ENCODE measurements at places on chromosomes 2 and 18.

DNA sequence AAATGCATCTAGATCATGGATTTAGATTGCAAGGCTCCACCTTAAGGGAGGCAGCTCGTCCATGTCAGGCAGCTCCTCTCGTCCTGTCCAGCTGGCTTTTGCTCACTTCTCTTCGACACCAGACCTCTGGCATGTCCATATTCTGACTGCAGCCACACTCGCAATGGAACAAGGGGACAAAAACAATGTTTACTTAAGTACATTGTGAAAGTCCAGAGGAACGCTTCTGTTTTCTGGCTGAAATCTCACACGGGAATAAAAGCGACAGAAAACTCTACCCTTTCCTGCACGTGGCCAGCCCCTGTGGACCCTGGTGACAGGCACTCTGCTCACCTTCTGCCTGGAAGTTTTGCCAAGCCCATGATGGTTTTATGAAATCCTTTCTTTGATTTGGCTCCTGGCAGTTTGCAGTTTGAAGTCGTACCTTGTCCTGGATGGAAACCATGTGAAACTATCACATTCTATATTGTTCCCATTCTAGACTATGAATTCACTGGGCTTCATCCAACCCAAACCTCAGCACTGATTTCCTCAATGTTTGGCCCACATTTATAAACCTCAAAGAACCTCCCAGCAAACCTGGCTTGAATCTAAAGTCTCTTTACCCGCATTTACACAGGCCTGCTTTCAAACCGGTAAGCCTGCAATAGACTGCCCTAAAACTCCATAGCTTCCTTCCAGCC lies 134.3 kb upstream of the PIEZO2 start:
- no peak for DNase-seq

GRCh38 chr2:62928015-62928414 lies 122.6 kb upstream of the OTX1 start:
- DNase-seq, result no peak

DNA sequence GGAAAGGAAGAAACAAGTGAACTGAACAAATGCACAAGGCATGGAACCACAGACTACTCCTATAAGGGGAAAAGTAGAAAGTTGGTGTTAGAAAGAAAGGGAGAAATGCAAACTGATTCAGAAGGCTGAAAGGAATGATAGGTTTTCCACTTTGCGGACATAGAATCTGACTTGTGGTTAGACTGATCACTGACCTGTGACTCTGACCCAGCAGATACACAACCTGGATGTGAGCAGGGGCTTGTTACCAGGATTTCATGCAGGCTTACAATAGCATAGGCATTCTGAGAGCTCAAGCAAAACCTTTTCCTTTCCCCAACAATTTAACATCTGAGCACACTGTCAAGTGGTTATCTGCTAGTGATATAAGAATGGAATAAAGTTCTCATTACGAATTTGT lies 237.0 kb upstream of the CDH20 start:
- DNase-seq, result no peak

DNA sequence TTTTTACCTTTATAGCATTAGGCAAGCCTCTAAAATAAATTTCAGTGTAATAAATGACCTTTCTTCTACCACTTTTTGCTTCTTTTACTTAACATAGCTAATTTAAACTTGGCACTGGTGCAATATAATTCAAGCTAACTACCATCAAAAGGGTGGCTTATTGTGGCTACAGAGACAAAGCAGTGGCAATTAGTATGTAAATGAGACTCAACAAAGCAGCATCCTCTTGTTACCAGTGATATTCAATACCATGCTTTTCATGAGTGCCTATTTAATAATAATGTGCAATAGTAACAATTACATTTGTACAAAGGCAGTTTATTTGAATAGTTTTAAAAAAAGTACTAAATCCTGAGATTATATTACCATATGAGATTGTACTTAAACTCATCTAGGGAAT lies 93.4 kb downstream of the SOS1 start:
- DNase-seq, result no peak

- no peak for DNase-seq
These were observed 103.9 kb downstream of the SLC8A1 start for GRCh38 chr2:40348038-40348437.

DNA sequence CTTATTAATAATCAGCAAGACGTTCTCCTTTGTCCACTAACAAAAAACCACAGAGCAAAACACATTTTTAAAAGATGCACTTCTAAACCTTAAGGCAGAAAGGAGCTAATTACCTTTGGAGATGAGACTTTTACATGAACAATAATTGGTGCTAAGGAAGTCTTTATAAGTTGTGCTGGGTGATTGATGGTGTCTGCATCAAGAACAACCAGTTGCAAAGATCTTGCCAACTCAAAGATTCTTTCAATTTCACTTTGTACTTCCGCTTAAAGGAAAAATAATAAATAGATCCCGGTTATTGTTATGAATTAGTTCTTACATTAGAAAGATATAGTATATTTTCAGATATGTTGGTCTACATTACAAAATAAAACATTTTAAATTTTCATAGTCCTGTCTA lies 26.9 kb upstream of the ARL5A start:
- DNase-seq, result no peak

DNA sequence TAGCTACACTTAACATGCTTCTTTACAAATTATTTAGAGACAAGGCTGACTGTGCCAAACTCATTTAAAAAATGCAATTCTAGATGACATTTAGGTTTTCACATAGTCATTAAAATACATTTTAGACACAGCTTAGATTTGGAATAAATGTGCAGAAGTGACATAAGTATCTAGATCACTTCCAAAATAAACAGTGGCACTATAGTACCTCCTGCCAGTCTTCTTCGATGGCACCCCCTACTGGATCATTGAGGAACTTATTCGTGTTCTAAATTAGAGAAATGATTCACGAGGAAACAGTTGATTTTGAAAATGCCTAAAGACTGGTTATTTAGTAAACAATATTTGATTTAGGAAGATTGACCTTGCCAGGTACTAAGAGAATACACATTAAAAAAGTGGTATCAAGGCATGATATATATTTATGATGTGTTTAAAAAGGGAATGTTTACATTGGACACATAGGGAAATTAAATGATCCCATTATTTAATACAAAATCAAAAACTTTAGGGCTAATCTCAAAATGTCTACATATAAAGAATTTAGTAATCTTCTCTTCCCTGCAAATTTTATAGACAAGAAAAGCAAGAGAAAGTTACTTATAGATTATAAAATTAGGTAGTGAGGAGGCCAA lies 323.9 kb downstream of the XIRP2 start:
- DNase-seq, result no peak

GRCh38 chr2:109707281-109708147 lies 86.6 kb upstream of the RGPD5 start:
- no peak for DNase-seq

- no peak for DNase-seq
These were observed 146.9 kb upstream of the TPO start for GRCh38 chr2:1266351-1266750.

- DNase-seq, result no peak
These were observed 1324.1 kb upstream of the SLC39A10 start for GRCh38 chr2:194332799-194333490.

- no peak for DNase-seq
These were observed 109.2 kb upstream of the FZD7 start for GRCh38 chr2:201924453-201924852.

DNA sequence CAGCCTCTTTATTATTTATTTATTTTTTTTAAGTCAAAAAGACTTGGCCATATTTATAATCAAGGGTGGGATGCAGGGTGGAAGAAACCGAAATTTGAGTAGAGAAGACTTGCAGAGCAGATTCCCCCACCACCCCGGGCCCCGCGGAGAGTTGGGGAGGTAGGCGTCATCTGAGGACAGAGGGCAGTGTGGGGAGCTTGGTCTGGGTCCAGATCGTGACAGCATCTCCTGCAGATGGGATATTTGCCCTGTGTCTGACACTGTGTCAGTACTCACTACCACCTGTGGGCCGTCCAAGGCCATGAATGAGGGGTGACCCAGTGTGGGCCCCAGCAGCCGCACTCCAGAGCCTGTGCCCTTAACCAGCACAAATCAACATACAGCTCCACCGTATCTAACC lies 10.5 kb upstream of the PRELID3A start:
- DNase-seq, result no peak

GRCh38 chr2:98911376-98912154 lies 24.5 kb downstream of the CRACDL start:
- DNase-seq, result no peak

GRCh38 chr2:32942793-32943485 lies 3.8 kb upstream of the LTBP1 start:
- no peak for DNase-seq

- peak; percentile 17 for DNase-seq
These were observed 86.4 kb downstream of the XRCC5 start for GRCh38 chr2:216195565-216196029.

DNA sequence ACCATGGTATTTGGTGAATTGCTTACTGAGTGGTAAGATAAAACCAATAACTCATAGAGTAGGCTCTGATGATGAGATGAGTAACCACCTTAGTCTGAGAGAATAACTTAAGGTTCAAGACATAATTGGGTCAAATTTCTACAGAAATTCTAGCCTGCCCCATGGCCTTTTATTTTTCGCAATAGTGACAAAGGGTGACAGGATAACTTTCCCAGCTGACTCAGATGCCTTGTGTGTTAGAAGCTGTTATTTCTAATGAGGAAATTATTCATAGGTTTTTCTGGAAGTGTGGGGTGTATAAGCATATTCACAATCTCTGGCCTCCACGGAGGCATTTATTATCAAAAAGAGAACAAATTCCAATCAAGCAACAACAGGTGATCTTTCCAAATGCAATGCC lies 159.0 kb downstream of the NUP35 start:
- DNase-seq, result no peak

GRCh38 chr18:79353267-79353666 lies 42.5 kb upstream of the NFATC1 start:
- no peak for DNase-seq

- no peak for DNase-seq
These were observed 270.2 kb downstream of the TGIF1 start for GRCh38 chr18:3720159-3720558.

- no peak for DNase-seq
These were observed 31.6 kb upstream of the CCDC195 start for GRCh38 chr2:224747765-224748164.

- no peak for DNase-seq
These were observed 18.1 kb upstream of the B4GALT6 start for GRCh38 chr18:31702449-31702848.

- no peak for DNase-seq
These were observed 5.0 kb downstream of the ACTR2 start for GRCh38 chr2:65232636-65233035.

- no peak for DNase-seq
These were observed 7.8 kb upstream of the TMBIM1 start for GRCh38 chr2:218300141-218300540.

GRCh38 chr2:193240752-193241151 lies 1046.0 kb upstream of the TMEFF2 start:
- DNase-seq, result no peak

GRCh38 chr2:73081181-73081671 lies 9.7 kb upstream of the SFXN5 start:
- DNase-seq, result no peak

- DNase-seq, result no peak
These were observed 70.0 kb downstream of the COL4A3 start for GRCh38 chr2:227234429-227234828.
